ENCODE measurements at places on chromosomes 7 and 10.

DNA sequence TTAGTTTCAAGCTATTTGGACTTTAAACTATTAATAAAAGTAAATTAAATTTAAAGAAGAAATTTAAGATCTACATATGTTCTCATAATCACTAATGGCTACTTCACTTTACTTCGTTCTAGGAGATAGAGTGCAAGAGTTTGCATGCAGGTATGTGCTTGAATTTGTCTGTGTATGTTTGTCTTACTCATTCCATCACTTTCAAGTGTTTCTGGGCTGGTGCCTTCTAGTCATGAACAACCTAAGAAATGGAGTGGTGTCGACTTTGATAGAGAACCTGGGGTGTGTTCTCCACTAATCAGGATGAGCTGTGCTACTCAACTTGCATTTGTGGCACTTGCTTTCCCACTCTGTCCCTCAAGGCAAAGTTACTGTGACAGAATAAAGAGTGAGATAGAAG, 169.9 kb downstream of the KCND2 start:
- DNase-seq: no peak

GRCh38 chr7:150371996-150372270, 3.3 kb downstream of the REPIN1 start:
- no peak for DNase-seq

GRCh38 chr7:2114052-2114451, 118.7 kb downstream of the MAD1L1 start:
- DNase-seq: no peak

DNA sequence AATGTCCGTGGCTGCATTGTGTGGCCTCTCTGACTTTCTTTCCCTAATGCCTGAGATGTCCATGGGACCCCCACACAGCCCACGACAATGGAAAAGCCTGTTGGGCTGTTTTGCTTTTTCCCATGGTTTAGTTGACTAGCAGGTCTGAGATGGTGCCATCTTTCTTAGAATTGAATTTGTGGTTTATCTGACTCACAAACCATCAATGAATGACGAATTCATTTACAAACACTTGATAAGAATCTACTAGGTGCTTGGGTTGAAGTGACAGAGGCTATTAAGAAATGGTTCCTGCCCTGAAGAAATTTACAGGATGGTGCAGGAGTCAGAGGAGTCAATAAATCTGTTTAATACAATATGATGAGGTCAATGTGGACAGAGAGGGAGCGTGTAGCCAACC, 75.4 kb downstream of the OTUD1 start:
- DNase-seq: no peak

DNA sequence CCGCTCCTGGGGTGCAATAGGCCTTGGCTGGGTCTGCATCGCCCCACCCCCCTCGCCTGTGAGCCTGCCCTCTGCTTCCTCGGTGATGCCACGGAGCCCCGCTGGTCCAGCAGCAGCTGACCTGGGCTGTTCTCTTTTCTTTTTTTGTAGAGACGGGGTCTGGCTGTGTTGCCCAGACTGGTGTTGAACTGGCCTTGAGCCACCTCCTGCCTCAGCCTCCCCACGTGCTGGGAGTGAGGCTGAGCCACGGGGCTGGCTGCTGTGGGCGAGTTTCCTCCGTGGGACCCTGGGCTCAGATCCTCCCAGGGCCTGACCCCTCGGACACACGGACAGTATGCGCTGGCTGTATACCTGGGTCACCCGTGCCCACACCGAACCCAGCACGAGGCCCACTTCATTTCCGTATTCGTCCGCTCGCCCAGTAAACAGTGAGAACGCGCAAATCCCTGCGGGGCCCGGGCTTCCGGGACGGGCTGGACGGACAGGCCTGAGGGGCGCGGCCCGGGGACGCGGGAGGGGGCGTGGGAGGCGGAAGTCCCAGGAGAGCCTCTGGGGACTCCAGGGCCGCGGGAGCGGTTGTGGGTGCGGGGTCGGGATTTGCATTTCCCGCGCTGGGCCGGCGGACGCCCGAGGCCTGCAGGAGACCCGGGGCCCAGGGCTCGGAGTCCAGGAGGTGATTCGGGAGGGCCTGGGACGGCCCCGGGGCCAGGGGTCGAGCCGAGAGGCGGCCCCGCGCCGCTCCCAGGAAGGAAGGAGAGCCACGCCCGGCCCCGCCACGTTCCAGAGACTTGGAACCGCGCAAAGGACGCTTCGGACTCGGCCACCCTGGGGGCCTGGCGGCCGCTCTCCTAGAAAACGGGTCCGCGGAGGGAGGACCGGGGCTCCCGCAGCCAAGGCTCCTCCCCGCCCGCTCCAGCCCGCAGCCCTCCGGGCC, 57.7 kb upstream of the DNAJB6 start:
- no peak for DNase-seq

DNA sequence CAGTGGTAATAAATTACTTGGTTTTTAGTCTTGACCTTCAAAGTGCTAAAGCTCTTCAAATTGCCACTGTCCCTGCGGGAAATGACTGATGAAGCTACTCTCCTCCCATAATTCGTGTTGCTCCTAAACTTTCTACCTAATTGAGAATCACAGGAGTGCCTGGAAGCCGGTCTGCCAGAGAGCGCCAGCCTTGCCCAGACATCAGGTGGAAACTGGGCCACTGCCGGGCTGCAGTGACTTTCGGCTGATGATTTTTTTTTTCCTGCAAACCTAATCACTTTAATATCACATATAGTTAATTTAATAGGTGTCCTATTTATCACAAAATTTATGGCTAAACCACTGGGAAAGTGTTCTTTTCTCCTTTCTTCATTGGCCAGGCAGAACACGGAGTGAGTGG, 59.6 kb upstream of the UBE3C start:
- DNase-seq: no peak

GRCh38 chr7:74290981-74291441, 1.8 kb downstream of the CLIP2 start:
- no peak for DNase-seq

- DNase-seq: no peak
Measured at GRCh38 chr7:42856605-42856987, 55.3 kb downstream of the C7orf25 start.

- DNase-seq: no peak
Measured at GRCh38 chr7:17600340-17600752, 301.9 kb downstream of the AHR start.

DNA sequence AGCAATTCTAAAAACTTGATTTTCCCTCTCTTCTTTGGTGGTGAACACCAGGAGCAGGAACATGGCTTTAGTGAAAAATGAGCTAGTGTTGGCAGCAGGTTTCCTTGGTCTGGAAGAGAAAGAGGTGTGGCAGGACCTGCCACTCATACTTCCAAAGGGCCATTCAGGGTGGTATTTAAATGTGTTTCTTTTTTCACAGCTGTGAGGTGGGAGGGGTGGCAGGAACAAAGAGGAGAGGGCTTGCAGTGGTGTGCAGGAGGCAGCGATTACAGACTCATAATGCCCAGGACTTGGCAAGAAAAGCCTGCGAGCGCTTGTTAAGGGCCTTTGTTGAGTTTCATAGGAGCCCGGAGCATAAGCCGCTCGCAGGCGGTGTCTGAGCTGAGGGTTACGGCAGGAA, 36.8 kb downstream of the WIPF3 start:
- DNase-seq: no peak

GRCh38 chr10:7123774-7124173, 287.1 kb downstream of the SFMBT2 start:
- DNase-seq: no peak

GRCh38 chr10:37704566-37704965, 152.8 kb downstream of the ZNF248 start:
- DNase-seq: no peak

DNA sequence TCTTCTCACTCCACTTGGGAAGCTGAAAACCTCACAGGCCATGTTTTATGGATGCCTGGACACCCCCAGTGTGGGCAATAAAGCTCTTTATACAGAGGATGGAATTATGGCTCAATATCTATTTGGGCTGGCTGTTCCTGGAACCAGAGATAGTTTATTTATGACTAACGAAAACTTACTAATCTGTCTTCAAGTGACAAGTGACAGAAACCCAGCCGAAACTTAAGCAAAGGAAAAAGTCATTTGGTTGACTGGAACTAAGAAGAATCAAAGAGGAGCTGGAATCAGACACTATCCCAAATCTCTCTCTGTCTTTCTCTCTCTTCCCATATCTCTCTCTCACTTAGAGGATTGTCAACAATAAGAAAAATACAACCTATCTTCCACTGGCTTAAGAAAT, 78.3 kb upstream of the CDK6 start:
- DNase-seq: no peak

DNA sequence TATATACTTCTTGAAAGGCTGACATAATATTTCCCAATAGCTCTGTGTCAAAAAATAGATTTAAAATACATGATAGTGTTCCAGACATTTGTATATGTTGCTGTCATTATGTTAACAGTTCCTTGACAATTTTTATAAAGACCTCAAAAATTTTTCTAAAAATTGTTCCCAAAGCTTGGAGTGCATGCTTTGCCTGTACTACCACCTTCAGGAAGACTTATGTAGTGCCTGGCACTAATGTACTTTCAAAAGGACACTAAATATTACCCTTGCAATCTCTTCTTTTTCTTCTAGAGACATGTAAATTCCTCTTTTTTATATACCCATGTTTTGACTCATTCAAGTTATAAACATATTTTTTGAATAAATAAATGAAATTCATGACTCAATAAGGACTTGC, 48.0 kb upstream of the SP8 start:
- DNase-seq: no peak

- DNase-seq: no peak
Measured at GRCh38 chr10:15754937-15755336, 35.2 kb upstream of the ITGA8 start.

DNA sequence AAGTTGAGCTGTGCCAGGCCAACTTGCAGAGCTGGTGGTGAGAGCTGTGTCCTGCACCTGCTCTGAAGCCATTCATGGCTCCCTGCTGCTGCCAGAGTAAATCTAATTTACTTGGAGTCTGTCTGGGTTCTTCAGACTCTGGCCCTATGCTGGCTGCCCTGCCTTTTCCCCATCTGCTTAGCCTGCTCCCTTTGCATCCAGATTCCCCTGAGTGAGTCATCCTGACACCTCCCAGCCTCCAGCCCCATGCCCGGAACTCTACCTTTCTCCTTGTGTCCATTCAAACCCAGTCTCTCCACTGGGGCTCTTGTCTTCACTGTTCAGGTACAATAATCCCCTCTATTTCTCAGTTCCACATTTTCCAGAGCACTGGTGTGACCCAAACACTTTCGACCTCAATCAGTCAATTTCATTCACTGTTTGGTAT, 434.4 kb upstream of the ZMIZ1 start:
- no peak for DNase-seq

GRCh38 chr10:17831896-17832295, 22.7 kb downstream of the MRC1 start:
- no peak for DNase-seq

GRCh38 chr7:138515001-138515528, 55.0 kb downstream of the TRIM24 start:
- no peak for DNase-seq

DNA sequence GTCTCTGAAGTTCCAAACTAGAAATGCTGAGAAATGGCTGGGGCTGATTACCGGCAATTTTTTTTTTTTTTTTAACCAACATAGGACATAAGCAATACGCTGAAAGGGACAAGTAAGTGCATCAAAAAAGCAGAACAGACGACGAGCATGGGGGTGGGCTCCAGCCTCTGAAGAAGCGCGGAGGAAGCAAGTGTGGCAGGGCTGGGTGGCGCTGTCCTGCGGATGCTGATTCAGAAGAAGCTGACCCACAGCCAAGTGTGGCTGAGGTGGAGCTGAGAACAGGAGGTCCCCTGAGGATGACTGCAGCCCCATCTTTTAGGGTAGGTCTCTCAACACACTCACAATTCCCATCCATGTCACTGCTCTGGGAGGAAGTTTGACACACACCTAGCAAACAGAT, 65.6 kb downstream of the CTBP2 start:
- DNase-seq: no peak

DNA sequence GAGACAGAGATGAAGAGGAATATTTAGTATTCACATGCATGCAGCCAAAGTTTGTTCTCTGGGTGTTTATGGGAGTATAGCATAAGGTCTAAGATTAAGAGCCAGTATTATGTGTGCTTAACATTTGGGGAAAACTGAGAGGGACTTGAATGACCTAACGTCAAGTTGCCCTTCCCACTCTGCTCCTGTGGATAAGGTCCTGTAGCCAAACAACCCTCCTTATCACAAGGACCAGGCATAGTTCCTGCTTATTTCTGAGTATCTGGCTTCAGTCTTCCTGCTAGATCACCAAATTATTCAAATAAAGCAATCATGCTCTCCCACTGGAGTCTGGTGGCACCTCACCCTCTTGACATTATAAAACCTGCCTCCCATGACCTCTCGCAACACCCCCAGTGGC, 137.9 kb upstream of the SEMA3E start:
- DNase-seq: no peak

- DNase-seq: no peak
Measured at GRCh38 chr10:13938950-13939349, 352.2 kb downstream of the PRPF18 start.

DNA sequence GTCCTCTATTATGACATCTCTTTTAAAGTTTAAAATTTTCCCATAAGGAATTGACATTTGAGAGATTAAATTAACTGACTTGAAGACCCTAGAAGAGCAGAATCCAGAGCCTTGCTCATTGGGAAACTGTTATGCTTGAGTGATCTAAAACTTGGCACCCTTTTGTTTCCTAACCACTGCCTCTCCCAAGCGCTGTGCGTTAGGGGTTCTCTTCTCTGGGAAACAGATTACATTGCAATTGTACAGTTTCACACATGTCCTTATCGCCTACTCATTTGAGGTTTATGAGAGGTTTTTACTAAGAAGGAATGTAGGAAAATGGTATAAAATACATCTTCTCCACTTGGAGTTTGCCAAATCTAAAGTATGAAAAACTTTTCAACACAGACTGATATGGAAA, 126.8 kb upstream of the AMPH start:
- DNase-seq: no peak
